ENCODE measurements at places on chromosomes 12 and 14.
A peak's percentile ranks its signal among the peaks of the same experiment; 100 is the strongest.

- no peak for DNase-seq
Measured at GRCh38 chr14:105178868-105179140, 2.3 kb downstream of the NUDT14 start.

GRCh38 chr12:31586728-31587127 is 4.2 kb downstream of the DENND5B start:
- DNase-seq: no peak

DNA sequence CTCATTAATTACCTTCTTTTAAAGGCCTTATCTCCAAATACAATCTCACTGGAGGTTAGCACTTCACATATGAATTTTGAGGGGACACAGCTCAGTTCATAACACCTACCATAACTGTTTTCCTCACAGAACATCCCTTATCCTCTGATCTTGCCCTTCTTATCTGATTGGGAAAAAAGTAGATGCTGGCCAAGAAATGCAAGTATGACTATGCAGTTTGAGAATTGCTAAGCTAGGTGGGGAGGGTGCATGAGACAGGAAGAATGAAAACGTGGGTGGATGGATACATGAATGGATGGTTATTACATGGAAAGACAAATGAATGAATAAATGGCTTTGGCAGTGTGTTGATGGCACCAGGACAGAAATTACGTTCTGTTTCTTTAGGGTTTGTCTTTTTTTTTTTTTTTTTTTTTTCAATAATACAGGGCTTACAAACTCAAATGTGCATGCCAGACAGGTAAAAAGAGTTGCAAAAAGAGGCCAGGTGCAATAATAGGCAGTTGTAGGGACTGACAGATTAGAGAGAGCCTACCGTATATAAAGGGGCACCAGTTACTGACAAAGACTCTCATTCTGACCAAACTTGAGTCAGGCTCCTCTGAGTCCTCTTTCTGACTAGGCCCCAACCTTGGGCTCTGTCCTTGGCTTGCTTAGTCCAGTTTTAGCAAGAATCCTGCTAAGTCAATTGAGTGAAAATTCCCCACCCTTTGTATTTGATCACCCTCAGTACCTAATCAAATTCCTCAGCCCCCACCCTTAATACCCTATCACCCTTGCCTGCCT is 304.9 kb downstream of the ZFP36L1 start:
- no peak for DNase-seq

DNA sequence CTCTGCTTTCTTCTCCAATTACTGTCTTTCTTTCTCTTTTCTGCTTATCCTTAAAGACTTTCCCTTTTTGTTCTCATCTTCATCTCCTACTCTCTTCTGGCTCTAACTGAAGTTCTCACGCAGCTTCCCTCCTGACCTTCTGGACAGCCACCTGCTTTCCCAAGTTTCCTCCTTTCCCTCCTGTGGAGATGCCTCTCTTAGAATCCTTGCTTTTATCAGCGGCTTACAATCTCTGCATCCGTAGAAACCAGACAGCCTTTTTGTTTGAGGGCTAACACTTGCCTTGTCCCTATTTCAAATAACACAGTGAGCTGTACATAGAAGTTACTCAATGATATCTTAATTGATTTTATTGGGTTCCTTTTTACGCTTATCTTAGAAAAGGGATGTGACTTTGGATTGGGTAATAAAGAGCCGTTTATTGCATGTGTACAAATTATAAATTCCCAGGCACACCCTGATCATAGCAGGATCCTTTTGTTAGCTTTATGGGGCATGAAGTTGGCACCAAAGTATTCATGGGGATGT is 2.1 kb upstream of the LGALS3 start:
- no peak for DNase-seq

DNA sequence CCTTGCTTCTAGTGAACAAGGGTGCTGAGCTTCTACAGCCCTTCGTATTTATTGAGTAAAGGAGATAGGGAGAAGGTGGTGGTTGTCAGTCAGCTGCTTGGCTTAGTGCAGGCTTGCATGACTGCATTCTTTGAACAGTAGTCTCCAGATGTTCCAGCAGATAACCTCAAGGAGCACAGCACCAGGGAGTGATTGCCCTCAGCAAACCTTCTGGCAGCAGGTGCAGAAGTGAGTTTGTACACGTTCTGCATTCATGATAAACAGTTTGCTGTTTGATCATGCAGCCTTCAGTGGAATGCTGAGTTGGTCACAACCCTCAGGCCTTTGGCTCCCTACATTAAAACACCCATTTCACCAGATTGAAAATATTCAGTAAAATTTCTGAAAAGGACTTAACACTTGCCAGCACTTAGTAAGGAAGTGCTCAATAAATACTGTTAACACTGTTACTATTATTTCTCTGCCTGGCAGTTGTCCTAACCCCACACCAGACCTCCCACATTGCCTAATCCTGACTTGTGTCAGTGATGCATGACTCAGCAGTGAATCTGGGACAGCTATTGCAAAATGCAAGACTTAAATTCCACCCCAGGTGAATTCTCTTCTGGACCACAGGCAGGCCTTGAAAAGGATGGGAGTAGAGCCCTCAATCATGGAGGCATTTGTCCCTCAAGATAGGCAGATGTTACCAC is 18.9 kb upstream of the CARMIL3 start:
- no peak for DNase-seq

DNA sequence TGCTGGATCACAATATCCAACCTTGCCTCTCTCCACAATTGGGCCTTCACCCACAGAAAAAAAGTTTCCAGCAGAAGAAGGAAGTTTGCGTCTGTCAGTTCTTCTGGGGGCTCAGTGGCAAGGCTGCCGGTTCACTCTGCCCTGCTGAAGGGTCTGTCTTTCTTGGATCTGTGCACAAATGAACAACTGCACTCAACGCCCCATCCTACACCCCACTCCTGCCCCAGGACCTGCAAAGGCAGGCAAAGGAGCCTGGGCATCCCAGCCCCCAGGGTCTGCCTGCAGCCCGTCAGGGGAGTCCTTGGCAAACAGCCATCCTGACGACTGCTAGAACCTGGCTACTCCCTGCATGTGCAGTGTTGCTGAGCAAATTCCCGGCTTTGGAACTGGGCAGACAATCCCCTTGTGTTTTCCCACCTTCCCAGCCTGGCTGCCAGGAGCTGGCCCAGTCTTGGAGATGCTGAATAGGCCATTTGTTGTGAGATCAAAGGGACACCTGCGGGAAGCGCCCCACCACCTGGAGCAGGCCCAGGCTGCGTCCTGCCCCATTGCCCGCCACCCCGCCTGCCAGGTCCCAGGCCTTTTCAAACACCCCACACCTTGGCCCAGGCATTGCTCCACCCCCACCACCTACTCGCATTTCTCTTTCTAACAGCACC is 311.9 kb downstream of the BCL11B start:
- DNase-seq: no peak

- DNase-seq: no peak
Measured at GRCh38 chr14:44151130-44151820, 355.8 kb downstream of the FSCB start.

DNA sequence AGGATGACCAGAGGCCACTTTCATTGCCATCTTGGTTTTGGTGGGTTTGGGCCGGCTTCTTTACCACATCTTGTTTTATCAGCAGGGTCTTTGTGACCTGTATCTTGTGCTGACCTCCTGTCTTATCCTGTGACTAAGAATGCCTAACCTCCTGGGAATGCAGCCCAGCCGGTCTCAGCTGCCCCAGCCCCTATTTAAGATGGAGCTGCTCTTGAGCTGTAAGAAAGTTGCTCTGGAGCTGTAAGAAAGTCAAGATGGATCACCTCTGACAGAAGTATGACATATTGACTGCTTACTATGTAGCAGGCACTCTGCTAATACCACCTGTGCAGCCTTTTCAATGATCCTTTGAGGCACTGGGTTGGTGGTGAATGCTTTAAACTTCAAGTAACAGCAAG is 52.1 kb downstream of the RIN3 start:
- no peak for DNase-seq

DNA sequence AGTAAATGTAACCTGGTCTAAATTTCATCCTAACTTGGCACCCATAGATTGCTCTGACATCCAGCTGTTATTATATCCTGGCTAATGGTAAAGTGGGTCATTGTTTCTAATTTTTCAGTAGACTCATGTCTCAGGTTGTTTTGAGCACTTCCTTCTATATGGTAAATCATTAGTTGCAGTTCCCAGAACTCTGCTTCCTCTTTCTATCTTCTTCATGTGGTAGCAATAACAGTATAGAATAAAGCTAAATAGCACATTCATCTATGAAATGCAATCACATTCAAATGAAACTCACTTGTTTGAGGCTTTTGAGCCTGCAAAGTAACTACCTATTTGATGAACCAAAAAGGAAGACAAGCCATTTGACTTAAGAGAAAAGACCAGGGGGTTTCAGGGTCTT is 65.1 kb upstream of the GZMB start:
- no peak for DNase-seq

DNA sequence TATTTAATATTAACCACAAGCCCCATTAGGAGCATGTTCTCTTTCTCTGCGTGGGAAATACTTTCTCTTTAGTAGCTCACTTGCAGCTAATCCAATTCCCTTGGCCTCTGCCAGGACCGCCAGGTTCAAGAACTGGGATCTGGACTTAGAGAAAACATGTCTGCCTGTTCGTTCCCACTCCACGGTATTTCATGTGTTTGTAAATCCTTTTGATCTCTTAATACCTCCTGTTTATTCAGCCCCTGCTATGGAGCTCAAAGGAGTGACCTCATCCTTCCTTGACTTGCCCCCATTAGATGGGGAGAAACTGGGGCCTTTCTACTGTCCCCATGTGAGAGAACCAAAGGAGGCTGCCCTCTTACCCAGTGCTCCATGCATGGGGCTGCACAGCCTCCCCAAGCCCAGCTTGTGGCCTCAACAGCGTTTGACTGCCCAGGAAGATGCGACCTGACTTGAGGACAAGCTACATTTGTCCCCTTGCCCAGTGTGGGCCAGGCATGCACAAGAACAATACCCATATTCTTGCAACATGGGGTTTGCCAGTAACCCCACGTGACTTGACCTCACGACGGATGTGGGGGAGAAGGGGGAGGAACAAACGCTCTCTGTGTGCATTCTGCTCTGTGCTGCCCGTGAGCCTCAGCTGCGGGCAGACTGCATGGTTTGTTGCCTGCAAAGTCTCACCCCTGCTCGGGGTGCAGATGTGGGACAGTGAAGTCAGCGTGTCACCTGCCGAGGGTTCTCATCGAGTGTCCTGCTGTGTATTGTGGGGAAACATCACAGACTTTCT is 30.3 kb downstream of the CD9 start:
- no peak for DNase-seq

DNA sequence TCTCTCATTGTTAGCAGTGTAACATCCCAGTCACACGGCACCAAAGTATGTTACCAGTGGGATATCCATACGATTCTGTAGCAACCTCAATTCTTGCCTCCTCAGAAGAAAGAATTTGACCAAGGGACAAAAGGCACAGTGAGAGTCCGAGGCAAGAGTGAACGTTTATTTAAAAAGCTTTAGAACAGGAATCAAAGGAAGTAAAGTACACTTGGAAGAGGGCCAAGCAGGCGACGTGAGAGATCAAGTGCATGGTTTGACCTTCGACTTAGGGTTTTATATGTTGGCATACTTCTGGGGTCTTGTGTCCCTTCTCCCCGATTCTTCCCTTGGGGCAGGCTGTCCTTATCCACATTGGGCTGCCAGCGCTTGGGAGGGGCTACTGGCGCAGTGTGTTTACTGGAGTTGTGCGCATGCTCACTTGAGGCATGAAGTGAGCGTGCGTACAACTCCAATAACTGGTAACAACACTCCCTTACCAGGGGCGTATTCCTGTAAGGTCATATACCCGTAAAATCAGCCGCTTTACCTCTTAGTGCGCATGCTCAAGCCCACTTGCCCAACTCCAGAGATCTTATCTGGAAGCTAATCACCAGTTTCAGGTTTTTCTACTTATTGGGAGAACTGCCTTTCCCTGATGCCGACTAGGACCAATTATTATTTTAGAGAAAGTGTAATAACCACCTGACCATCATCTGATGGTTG is 71.7 kb downstream of the FAR2 start:
- no peak for DNase-seq

- DNase-seq: no peak
Measured at GRCh38 chr14:92475451-92476187, 38.0 kb upstream of the RIN3 start.

GRCh38 chr14:75088566-75089373 is 19.3 kb downstream of the ZC2HC1C start:
- peak; percentile 37 for DNase-seq

All from progenitor cell of endocrine pancreas (in vitro differentiated cells).